ENCODE measurements at places on chromosomes 5 and 9.

- no peak for DNase-seq
Measured at GRCh38 chr5:53298841-53299240, 181.6 kb upstream of the FST start.

DNA sequence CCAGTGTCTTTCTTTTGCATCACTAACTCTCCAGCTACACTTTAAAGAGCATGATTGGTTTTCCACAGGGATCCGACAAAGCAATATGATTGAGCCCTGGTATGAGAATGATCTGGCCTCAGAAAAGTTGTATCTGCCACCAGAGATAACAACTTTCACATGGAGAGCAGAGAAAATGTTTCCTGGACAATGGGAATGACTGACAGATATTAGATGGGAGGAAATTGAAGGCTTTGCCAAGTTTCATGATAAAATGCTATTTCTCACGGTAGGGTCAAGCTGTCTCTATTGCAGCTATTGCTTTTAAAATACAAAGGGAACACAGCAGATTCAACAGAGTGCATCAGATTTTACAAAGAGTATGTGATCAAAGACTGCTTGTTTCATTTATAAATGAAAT, 56.4 kb upstream of the GLIS3 start:
- DNase-seq, result no peak

DNA sequence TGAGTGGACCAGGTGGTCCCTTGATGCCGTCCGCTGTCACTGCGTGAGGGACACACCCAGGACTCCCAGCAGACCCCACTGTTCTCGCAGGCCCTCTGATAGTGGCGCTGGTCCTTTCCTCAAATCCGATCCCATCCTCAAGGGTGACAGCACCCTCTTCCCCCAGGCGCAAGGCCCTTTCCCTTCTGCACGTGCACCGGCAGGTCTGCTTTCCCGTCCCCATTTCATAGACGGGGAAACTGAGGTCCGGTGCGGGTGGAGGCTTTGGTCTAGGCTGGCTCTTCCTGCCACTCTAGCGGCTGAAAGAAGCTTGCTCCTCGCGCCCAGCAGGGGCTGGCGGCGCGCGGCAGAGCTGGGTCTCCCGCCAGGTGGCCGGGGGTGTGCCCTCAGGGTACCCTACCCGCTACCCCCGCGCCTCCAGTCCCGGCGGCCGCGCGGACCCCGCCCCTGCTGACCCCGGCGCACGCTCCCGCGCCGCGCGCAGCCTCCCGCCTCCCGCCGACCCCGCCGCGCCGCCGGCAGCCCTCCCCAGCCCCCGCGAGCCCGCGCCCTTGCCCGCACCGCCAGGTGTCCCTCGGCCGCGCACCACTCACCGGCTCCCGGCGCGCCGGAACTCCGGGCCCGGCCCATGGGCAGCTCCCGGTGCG, 453 bp downstream of the RASGEF1C start:
- DNase-seq, result peak; percentile 2

GRCh38 chr9:5820425-5820824, 12.5 kb downstream of the ERMP1 start:
- no peak for DNase-seq

DNA sequence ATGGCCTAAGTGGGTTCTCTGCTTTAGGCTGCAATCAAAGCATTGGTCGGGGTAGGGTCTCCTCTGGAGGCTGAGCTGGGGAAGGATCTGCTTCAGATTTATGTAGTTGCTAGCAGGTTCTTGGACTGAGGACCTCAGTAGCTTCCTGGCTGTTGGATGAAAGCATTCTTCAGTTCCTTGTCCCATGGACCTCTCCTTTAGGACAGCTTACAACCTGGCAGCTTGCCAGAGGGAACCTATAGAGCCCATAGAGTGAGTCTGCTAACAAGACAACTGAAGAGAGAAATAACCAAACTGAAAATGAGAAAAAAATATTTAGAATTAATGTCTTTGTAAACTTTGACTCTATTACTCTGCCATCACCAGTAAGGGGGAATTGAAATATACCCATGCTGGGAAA, 12.4 kb downstream of the MRPS30 start:
- DNase-seq, result no peak

DNA sequence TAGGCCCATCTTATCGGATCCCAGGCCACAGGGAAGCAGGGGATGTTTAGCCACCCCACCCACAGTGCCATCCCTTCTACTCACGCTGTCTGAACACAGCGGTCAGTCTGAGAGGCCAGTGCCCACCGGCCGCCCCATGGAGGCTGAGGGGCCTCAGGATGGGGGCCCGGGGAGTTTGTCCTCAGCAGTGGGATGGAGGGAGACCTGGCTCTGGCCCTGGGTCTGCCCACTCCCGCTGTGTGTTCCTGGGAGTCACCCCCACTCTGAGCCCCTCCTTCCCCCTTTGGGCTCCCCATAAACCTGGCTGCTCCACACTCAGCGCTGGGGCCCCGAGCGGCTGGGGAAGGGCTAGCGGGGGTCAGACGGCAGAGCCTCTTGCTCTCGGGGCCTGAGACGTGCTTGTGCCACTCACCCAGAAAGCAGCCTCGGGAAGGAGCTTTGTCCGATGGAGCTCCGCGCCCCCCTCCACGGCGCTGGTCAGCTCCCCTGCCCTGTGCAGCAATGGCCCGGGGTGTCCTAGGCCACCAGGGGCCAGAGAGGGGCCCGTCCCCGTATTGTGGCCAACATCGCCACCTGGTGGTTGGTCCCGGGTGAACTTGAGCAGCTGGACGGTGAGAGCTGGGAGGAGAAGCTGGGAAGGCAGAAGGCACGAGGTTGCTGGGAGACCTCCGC, 10.9 kb upstream of the LAMC3 start:
- peak; percentile 74 for DNase-seq

DNA sequence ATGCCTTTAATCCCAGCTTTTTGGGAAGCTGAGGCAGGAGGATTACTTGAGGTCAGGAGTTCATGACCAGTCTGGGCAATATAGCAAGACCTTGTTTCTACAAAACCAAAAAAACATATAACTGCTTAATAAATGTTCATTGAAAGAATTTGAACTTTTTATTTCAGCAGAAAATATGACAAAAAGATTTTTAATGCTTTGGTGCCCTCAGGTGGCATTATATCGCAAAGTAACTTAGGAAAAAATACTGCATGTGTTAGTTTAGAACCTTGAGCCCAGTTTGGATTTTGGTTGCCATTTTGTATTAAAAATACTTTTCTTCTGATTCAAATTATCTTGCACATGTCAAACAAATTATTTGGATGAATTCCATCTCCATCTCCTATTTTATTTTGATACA, 103.2 kb downstream of the GPBP1 start:
- DNase-seq, result peak; percentile 51

GRCh38 chr9:107389617-107390071, 99.9 kb downstream of the KLF4 start:
- DNase-seq, result peak; percentile 23

DNA sequence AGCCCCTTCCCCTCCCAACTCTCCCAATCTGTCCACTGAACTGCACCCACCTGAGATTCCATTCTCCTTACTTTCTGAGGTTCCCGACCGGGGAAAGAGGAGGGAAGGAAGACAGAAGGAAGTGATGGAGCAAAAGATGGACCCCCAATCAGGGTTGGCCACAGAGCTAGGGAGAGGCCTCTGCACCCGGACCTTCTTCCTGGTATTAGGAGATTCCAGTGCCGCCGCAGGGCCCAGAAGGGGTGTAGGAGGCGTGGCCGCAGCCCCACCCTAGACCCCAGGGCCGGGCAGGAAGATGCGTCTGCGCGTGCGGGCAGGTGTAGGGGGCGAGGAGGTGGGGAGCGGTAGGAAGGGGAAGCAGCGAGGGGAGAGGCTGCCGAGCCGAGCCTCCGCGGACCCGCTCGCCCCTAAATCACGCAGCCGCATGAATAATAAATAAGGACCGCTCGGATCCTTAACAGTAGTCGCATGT, 104.2 kb upstream of the MVB12B start:
- no peak for DNase-seq

- DNase-seq, result no peak
Measured at GRCh38 chr9:118575341-118576070, 793.7 kb downstream of the BRINP1 start.

GRCh38 chr5:170278611-170279458, 18.7 kb downstream of the LCP2 start:
- DNase-seq, result no peak

Measured in HT-29 (cell line).